ENCODE measurements at places on chromosomes 16 and 17.
A peak's percentile ranks its signal among the peaks of the same experiment; 100 is the strongest.

GRCh38 chr16:8655184-8655717, 19.2 kb upstream of the ABAT start:
- DNase-seq: peak; percentile 21

DNA sequence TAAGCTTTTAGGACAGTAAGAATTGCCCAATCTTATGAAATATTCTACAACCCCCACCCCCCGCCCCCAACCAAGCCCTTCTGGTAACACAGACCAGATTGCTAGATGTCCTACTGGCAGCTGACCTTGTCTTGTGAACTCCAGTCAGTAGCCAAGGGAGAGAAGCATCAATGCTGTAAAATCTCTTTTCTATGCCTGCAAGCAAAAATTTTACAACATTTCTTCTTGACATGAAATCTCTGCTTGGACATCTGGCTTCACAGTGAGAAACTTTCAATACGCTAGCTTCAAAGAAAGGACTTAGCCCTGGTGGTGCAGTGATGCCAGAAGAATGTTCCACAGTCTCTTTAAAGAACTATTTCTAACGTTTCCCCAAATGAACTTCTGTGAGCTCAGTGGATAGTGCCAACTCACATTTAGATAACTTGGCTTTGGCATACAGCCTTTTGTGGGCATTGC, 169.3 kb upstream of the AXIN2 start:
- no peak for DNase-seq

- DNase-seq: no peak
Measured at GRCh38 chr16:28110074-28110473, 46.6 kb upstream of the GSG1L start.

- DNase-seq: no peak
Measured at GRCh38 chr16:83143788-83144187, 517.0 kb downstream of the CDH13 start.

GRCh38 chr17:61758430-61758829, 104.9 kb downstream of the BRIP1 start:
- DNase-seq: no peak

DNA sequence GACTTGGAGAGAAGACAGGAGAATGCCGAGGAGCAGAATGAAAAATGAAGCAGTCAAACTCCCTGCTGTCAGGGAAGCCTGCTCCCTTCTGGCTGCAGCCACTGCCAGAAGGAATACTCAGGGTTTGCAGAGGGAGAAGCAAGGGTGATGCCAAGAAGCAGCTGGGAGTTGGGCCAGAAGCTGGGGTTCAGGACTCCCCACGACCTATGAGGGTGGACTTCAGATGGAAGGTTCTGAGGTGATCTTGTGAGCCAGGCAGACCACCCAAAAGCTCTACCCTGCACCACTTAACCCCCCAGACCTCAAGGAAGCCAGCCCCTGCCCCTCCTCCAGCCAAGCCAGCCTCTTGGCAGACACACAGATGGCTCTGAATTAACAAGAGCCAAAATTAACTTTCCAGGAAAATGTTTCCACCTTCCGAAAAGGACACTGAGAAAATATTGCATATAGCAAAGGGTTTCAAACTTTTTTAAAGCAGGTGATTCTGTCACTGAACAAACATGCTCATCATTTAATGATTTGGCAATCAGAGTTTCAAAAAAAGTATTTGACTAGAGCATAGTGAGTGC, 126.0 kb upstream of the ERCC4 start:
- no peak for DNase-seq

DNA sequence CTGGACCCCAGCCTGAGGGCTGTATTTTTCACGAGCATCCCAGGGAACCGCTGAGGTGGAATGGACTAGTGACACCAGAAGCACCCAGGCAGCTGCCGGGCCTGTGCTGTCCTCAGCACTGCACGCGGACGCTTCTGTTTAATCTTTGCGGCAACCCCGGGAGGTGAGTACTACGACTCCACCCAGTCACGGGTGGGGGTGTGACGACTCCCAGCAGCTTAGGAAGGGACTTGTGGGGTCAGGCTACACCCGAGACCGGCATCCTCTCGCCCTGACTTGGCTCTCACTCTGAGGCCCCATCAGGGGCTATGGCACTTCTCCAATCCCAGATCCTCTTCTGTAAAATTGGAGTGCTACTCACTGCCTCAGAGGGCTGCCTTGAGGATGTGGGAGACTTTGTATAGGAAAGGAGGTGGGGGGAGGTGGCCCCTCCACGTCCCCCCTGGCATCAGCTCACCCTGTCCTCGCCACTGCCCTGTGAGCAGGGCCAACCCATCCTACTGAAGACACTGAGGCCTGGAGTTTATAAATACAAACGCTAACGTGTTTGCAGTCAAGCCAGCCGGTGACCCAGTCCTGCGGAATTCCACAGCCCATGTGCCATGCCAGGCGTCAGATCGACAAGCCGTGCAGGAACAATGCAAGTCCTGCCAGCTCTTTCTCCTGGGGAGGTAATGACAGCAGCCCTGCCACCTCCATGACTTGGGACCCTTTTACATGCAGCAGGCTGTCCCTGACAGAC, 44.4 kb downstream of the PPL start:
- no peak for DNase-seq

DNA sequence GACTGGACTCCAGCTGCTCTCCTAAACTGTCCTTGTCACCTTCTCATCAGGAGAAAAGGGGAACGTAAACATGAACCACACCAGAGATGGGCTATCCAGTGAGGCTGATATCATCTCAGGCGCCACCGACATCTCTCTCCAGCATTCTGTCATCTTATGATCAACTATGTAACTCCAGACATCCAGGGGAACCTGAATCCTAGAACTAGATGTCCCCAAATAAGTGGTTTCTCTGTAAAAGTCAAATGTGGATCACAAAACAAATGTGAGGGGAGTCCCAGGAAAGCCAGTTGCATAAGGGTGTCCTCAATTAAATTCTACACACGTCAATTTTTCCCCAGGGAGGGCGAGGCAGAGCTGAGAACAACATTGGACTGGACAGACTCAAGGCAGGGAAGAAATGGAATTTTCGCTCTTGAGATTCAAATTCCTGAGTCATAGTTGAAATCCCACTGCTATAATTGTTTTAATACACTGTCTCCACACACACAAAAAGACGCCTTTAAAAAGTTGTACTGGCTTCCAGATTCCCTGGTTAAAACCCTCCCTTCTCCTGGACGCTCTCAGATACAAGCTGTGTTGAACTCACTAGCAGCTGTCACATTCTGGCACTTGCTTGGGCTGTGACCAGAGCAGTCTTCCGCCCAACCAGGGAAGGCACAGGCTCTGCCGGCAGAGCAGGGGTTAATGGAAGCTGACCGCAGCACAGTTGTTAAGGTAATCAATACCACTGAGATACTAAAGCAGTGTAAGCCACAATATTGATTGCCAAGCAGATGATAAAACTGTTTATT, 62.6 kb downstream of the ZFHX3 start:
- DNase-seq: no peak

GRCh38 chr16:53356478-53357207, 77.6 kb upstream of the RBL2 start:
- DNase-seq: no peak

DNA sequence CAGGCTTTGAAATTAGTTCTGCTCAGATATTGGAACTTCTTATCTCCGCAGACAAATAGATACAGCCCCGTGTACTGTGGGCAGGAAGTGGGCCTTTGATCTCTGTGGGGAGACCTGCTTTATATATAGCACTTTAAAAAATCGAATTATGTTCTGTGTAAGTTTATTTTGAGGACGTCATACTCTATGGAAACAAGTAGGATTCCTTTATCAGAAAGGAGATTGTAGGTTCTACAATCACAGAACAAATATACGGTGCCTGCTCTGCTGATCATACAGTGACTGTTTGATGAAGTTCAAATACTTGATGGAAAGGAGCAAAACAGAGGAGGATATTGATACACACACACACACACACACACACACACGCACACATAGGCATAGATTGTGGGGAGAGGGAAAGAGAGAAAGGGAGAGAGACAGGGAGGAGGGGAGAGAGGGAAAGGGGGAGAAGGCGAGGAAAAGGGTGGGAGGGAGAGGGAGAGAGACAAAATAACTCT, 14.7 kb upstream of the TMEM220 start:
- no peak for DNase-seq

- no peak for DNase-seq
Measured at GRCh38 chr16:82629441-82630027, 2.8 kb downstream of the CDH13 start.

DNA sequence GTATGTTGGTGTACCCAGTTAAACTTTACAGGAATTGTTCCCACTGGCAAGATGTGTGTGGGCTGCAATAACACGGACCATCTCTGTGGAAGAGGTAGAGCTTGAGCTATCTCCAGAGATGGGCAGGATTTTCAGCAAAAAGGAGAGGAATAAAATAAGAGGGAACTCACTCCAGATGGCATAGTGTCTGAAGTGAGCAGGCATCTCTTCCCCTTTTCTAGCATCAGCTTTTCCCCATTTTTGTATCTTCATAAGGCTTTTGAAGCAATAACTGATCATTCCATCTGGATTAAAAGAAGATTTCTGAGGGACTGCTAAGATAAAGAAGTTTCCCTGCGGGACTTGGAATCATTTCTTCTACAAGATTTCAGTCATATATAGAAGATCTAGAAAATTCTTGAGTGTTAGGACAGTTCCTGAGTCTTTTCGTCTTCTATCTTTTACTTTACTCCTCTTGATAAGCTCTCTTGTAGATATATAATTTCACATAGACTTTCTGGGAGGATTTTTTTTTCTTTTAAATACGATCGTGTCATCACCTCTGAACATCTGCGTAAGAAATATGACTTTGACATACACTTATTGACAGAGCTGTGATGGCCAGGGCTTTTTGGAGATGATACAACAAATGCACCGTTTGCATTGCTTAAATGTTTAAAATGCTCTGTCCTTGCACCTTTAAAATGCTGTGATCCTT, 2.1 kb downstream of the CPD start:
- no peak for DNase-seq

GRCh38 chr16:87844120-87844733, 25.1 kb downstream of the SLC7A5 start:
- DNase-seq: no peak

DNA sequence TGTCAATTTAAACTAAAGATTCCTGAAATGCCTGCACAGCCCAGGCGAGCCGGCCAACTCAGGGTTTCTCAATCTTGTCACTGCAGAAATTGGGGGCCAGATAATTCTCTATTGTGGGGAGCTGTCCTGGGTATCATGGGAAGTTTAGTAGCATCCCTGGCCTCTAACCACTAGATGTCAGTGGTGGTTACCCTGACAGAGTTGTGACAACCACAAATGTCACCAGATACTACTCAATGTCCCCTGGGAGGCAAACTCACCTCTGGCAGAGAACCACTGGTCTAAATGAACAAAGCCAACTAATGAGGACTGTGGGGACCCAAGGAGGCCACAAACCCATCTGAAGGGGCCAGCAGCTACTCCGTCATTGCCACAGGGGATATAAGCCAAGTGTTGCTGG, 90.9 kb downstream of the MYH11 start:
- DNase-seq: peak; percentile 4

- DNase-seq: no peak
Measured at GRCh38 chr16:1789643-1790045, 3.9 kb downstream of the IGFALS start.

DNA sequence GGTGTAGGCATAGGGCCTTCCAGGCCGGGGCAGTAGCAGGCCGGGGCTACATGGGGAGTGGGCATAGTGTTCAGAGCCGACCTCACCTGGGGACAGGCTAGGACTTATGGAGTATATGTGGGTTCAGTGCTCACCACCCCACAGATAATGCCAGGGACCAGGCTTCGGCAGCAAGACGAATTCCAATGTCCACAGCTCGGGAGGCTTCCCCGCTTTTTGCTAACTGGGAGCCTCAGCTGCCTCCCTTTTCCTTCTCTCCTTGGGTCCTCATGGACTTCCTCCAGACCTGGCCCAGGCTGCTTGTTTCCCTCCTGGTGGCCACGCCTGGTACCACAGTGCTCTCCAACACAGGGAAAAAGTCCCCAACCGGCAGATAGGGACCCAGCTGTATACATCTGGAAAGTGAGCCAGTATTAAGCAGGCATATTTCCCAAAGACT, 20.1 kb upstream of the SLC46A1 start:
- DNase-seq: no peak

DNA sequence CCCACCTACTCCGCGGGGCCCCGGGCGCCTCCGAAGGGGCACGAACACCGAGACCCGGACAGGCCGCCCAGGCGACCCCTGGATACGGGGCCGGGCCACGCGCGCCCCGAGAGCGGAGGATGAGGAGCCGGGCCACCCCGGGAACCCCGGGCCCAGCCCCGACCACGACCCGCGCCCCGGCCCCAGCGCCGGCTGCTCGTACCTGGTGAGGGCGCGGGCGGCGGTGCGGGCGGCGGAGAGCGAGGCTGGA, 192 bp downstream of the FASN start:
- no peak for DNase-seq

DNA sequence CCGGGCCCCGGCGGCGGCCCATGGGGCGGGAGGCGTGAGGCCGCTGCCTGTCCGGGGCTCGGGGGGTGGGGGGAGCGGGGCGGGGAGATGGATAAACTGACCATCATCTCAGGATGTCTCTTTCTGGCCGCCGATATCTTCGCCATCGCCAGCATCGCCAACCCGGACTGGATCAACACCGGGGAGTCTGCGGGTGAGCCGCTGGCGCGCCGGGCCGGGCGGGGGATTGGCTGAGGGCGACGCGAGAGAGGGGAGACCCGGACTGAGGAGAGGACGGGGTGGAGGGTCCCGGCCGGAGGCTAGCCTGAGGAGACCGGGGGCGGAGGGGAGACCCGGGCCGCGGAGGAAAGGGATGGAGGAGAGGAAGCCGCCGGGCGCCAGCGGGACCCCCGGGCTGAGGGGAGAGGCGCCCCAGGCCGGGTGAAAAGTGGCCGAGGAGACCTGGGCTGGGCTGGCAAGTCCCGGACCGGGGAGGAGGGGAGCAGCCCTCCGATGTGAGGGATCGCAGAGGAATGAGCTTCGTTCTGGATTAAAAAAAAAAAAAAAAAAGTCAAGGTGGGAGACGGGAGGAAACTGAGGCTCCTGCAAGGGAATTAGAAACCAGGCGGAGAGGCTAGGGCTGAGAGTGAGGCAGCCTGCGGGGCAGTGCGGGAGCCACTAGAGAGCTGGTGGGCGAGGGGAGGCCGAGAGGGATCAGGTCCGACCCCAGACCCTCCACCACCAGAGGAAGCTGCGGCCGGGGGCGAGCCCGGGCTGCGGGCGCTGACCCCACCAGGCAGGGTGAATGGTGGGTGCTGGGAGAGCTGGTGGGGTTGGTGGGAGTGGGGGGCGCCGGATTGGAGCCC, 526 bp downstream of the MOSMO start:
- DNase-seq: no peak

DNA sequence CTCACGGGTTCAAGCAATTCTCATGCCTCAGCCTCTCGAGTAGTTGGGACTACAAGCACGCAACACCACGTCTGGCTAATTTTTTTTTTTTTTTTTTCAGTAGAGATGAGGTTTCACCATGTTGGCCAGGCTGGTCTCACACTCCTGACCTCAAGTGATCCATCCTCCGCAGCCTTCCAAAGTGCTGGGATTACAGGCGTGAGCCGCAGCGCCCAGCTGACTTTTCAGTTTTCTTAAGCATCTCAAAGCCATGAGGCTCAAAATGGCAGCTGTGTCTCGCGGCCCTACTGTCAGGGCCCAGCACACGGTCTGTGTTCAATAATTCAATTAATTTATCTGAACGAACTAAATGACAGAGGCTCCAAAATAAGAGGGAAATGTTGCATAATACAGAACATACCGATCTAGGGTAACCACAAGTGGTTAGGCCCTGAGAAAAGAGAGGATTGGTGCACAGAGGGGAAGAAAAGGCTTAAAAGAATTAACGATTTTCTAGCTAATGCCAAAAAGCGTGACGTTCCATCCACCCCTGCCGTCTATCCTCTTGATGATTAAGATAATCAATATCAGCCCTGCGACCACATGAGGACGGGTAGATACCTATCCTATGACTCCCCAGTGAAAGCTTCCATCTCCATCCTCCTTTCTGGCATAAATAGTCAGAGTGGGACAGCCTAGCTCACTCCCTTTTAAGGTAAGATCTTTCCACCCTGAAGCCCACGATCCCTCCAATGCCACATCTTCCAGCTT, 136.9 kb downstream of the SLC39A11 start:
- no peak for DNase-seq
